Foreskin keratinocyte (primary cell): ENCODE measurements at places on chromosomes 7 and 10.

DNA sequence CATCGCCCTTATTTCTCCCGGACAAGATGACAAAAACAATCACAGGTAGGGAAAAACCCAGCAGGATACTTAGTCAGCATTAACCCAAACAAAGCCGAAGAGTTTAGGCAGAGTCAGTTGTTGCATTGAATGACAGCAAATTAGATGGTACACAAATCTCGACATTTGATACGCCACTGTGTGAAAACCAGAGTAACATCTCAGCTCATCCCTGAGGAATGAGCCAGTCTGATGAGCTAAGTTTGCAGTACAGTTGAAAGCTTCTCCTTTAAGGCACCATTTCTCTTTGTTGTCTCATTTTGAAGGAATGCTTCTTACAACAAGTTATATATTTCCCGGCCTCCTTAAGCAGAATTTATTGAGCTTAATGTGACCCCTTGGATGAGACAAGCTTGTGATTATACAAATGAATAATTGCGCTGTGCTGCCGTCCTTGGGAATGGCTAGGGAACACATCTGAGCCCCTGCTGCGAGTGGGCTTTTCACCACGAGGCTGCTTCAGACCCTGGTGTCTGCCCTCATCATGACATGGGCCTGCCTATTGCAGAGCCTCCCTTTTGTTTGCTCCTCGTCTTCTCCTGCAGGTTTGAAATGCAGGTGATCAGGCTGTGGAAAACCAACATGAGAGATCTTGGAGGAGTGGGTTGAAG is 137.3 kb downstream of the CELF2 start:
- DNase-seq = peak; percentile 30

- DNase-seq = no peak
These were observed 23.7 kb upstream of the KLF6 start for GRCh38 chr10:3808689-3809199.

GRCh38 chr7:69228212-69228811 is 370.0 kb upstream of the AUTS2 start:
- DNase-seq = no peak

DNA sequence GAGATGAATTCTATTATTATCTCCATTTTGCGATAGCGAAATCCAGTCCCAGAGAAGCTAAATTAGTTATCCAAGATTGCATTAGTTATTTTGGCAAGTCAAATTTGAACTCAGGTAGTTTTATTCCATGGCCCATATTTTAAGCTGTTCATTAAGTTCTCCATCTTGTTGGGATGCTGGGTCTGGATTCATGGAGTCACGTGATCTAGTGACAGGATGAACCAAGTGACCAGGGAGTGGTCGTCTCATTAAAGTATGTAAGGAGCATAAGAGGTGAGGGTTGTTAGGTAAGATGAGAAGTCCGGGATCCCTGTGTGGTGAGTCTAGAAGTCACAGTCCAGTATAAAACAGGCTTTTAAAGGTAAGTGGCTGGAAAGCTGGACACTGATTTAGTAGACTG is 740.5 kb downstream of the PCDH15 start:
- DNase-seq = no peak

DNA sequence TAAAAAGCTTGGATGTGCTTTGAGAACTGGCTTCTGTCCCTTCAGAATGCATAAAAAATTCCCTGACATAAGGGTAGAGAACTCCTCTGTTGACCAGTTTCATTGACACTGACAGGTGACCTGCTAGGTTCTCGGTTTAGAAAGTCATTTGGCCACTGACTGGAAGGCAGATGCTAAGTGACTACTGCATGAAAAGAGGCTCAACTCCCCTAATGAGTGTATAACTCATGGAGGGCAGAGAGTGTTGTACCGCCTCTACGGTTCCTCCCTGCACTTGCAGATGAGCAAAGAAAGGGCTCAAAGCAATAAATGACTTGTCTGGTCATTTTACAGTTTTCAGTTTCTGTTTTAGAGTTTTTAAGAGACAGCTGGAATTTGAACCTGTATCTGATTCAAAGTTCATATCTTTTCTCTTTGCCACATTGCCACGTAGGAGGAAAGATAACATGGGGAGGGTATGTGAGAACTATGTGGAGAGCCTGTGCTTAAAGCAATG is 2.9 kb upstream of the FGL2 start:
- DNase-seq = no peak

DNA sequence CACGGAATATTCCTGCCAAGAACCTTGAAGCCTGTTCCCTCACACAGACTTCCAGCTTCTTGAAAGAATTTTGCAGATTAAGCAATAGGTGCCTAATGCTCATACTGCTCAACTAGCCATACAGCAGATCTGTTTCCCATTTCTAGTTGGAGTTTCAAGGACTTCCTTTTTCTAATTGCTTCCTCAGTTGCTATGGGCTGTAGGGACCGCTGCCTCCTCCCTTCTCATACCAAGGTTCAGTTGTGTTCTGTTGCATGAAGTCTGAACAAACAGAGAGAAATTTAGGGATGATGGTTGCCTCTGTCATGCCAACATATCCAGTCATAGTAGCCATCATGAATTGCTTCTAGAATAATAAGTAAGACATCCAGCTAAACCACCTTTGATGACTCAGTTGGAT is 6.8 kb downstream of the ITGA8 start:
- no peak for DNase-seq

GRCh38 chr10:62779487-62780248 is 24.9 kb upstream of the ADO start:
- DNase-seq = peak; percentile 33

DNA sequence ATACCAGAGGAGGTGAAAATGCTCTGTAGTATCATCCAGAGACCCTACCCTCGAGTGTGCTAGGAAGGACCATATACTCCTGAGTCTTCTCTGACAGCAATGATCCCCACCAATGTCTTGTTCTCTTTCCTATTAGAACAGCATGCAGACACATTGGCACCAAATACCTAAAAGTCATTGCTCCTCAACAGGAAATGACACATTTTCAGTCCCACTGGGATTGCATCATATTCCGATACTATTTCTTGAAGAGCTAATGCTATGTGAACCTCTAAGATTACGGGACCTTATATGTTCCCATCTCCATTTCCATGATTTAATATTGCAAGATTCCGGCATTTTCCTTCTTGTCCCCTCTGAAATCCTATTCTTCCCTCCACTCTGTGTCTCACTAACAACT is 177.4 kb downstream of the NRP1 start:
- peak; percentile 45 for DNase-seq

- DNase-seq = no peak
These were observed 31.9 kb downstream of the WDR11 start for GRCh38 chr10:120883071-120883470.

GRCh38 chr10:100008142-100008522 is 1.6 kb downstream of the DNMBP start:
- DNase-seq = no peak

GRCh38 chr10:17710181-17710580 is 41.8 kb upstream of the TMEM236 start:
- DNase-seq = no peak

GRCh38 chr7:49630513-49630912 is 142.9 kb upstream of the VWC2 start:
- DNase-seq = no peak

GRCh38 chr7:48734695-48735406 is 189.5 kb upstream of the CDC14C start:
- DNase-seq = no peak

GRCh38 chr10:63204667-63205391 is 71.7 kb downstream of the NRBF2 start:
- DNase-seq = no peak

- no peak for DNase-seq
These were observed 97.4 kb downstream of the ARID5B start for GRCh38 chr10:61998937-61999336.

DNA sequence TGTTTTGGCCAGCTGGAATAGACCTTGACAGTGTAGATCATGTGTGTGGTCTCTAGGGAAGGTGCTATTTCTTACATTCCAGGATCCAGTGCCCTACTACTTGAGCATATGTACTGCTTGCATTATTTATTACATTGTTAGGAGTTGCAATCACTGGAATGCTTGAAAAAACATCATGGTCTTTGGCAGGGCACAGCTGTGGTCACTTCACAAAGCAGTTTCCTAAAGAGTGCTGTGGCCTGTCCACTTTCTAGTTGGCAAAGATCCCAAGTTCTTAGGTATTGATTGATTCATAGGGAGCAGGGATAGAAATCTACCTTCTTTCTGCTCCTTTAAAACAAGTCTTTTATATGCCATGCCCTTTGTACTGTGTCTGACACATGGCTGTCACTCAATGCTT is 4.6 kb downstream of the C7orf25 start:
- DNase-seq = no peak

DNA sequence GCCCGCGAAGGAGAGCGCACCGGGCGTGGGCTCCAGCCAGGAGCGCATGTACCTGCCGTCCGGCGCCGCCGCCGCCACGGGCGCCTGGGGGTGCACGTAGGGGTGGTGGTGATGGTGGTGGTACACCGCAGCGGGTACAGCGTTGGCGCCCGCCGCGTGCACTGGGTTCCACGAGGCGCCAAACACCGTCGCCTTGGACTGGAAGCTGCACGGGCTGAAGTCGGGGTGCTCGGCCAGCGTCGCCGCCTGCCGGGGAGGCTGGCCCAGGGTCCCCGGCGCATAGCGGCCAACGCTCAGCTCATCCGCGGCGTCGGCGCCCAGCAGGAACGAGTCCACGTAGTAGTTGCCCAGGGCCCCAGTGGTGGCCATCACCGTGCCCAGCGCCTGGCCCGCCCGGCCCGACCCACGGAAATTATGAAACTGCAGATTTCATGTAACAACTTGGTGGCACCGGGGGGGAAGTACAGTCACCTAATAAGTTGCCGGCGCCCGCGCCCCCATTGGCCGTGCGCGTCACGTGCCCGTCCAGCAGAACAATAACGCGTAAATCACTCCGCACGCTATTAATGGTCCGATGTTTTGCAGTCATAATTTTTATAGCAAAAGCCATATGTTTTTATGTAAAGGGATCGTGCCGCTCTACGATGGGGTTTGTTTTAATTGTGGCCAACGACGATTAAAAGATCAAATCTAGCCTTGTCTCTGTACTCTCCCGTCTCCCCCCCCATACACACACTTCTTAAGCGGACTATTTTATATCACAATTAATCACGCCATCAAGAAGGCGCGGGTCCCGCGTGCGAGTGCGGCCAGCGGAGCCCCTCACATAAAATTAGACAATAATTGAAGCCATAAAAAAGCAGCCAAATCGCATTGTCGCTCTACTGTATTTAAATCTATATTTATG is at the start of gene HOXA9:
HOXA9 (minus strand) TSS at position 449 of the 907 bp plus-strand sequence; CDS start at position 369, 80 bp downstream.
- DNase-seq = peak; percentile 95

DNA sequence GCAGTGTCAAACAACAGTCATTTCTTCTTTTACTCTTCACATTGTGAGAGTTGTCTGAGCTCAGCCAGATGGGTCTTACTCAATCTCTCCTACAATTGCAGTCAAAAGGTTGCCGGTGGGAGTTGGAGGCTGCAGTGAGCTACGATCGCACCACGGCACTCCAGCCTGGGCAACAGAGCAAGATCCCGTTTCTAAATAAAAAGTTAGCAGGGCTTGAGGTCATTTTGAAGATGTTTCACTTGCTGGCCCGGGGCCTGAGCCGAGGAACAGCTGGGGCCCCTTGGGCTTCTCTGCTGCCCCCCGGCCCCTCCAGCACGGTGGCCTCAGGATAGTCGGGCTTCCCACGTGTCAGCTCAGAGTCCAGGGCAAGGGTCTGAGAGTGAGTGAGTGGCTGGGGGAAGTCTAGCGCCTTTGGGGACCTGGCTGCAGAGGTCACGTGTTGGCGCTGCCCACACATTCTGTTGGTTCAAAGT is 40.4 kb downstream of the GTF2IRD1 start:
- DNase-seq = no peak

GRCh38 chr7:80848841-80849240 is 70.0 kb downstream of the SEMA3C start:
- no peak for DNase-seq

GRCh38 chr10:3178042-3178441 is 5.5 kb upstream of the PITRM1 start:
- no peak for DNase-seq

DNA sequence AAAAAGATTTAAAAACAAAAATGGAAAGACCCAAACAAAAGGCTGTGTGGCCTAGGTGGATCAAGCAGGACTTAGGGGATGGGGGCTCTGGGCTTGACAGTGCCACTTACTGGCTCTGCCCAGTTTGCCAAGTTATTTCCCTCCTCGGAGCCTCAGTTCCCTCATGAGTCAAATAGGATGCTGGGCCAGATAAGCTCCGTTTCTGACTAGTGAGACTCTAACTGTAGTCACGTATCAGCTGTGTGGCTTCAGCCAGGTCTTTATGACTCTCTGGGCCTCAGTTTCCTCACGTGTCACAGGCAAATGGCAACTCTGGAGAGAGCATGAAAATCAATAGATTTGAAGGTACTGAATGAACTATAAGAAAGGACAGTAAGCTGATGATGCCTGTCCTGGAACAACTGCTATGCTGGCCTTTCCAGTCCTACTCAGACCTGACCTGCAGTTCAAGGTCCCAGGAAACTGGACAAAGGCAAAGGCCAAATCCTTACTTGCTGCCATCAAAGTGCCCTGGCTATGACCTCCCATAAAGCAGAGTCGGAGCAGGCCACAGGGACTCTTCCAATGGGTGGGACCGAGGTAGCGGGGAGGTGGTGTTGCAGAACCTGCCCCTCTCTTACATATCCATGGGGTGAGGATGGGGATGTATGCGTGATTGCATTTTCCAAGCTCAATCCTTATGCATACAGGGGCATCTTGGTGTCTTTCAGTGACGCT is 27.0 kb downstream of the FAM53B start:
- DNase-seq = no peak
